ENCODE measurements at places on chromosomes 6 and 20. TPM values are rescaled to one million over a fixed set of nuclear protein-coding genes. Genes with fewer than 3 reads are reported as not detected.

DNA sequence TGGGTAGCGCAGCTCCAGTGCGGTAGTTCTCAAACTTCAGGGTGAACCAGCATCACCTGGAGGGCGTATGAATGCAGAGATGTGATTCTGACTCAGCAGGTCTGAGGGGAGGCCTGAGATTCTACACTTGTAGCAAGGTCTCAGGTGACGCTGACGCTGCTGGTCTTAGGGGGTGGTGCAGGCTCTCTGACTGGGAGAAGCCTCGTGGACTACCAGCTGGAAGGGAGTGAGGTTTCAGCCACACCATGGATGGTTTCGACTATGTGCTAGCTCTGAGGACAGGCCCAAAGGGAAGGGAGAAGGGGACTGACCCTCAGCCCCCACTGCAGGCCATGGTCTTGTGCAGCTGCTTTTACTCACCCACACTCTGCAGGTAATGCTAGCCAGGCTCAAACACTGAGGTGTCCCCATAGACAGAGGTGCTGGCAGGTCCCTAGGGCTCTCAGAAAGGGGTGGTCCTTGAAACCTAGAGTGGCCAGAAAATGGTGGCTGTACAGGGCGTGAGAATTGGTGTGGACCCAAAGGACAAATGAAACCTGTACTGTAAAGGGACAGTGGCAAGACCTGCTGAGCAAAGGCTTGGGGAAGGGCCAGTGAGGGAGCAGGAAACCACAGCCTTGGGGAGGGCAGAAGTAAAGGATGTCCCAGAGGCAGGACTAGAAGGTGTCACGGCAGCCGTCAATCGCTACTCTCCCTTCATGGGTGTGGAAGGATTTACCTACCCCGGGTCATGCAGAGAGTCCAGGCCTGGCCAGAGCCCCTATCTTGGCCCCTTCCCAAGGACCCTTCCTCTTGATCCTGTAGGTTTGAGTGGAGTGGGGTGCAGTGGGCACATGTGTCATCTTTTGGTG lies 52.7 kb downstream of the EBF4 start:
- DNase-seq: no peak

- no peak for DNase-seq
Measured at GRCh38 chr6:157985378-157986155, 3.9 kb downstream of the SYNJ2 start.

DNA sequence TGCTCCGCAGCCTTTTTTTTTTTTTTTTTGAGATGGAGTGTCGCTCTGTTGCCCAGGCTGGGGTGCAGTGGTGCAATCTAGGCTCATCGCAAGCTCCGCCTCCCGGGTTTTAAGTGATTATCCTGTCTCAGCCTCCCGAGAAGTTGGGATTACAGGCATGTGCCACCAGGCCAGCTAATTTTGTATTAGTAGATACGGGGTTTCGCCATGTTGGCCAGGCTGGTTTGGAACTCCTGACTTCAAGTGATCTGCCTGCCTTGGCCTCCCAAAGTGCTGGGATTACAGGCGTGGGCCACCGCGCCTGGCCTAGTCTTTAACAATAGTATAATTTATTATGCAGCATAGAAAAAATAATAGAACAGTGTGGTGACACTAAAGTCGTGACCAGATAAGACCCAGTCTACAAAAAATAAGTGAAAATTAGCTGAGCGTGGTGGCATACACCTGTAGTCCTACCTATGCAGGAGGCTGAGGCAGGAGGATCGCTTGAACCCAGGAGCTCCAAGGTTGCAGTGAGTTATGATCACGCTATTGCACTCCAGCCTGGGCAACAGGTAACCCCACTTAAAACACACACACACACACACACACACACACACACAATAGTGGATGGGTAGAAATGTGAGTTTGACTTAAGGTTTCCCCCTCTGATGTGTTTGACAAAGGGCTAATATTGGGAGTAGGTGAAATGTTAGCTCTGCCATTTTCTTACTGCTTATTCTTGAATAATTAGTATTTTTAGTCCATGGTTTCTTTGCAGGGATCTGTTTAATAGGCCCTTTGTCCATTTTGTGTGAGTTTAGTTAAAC lies 6.5 kb downstream of the PIM1 start:
- DNase-seq: no peak

DNA sequence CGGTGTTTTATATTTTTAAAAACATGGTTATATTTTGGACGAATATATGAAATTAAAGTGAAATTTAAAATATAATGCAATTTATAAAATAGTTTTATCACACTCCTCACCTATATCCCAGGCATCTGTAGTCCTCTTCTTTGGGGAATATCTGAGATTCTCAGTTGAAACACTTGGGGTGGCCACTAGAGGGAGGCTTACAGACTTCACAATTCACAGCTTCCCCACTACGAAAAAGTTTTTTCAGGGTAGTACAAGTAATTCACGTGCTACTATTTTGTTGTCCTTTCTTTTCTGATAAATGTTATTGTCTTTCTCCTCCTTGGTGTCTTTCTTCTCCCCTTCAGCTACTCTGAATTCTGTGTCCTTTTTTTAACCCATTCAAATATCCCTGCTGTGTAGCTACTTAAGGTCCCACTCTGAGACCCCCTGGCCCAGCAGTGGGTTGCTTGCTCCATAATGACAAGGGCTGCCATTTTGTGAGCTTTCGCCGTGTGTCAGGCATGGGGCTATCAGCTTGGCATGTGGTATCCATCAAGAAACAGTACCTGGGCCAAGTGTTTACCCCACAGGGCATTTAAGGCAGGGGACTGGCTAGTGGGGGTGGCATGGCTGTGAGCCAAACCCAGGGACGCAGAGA lies 43.6 kb upstream of the PHACTR3 start:
- peak; percentile 48 for DNase-seq

DNA sequence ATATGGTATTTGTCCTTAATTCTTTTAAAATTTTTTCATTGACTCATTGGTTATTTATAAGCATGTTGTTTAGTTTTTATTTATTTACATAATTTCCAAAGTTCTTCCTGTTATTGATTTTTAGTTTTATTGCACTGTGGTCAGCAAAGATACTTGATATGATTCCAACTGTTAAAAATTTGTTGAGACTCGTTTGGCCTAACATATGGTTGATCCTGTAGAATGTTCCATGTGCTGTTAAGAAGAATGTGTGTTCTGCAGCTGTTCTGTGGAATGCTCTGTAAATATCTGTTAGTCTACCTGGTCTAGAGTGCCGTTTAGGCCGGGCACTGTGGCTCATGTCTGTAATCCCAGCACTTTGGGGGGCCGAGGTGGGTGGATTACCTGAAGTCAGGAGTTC lies 197.7 kb downstream of the CD109 start:
- no peak for DNase-seq

DNA sequence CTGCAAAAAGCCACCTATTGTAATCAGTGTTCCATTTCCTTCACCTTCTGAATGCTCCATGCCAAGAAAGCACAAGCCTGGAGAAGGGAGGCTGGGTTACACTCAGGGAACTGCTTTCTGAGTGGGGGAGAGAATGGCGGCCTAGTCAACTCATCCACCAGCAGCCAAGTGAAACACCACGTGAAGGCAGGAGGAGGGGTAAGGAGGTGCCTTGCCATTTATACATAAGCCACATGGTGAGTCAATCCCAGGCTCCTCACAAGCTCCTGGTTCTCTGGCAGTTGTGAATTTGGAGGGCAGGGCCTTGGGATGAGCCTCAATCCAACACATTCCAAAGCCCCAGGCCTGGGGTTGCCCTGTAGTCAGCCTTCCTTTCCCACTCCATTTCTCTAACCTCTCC lies 149.4 kb downstream of the CD24 start:
- DNase-seq: no peak

TSPYL4 gene
- total RNA-seq: 15.0 TPM

MANEA gene
- 12.4 TPM for total RNA-seq

SIM1 gene
- not detected for total RNA-seq

XRN2 gene
- total RNA-seq: 24.7 TPM

CRISP3 gene
- 7.0 TPM for total RNA-seq

FAM83C gene
- total RNA-seq: not detected
